ENCODE measurements at places on chromosomes 6 and 20.

- DNase-seq = no peak
Measured at GRCh38 chr6:45278367-45278766, 49.8 kb upstream of the RUNX2 start.

DNA sequence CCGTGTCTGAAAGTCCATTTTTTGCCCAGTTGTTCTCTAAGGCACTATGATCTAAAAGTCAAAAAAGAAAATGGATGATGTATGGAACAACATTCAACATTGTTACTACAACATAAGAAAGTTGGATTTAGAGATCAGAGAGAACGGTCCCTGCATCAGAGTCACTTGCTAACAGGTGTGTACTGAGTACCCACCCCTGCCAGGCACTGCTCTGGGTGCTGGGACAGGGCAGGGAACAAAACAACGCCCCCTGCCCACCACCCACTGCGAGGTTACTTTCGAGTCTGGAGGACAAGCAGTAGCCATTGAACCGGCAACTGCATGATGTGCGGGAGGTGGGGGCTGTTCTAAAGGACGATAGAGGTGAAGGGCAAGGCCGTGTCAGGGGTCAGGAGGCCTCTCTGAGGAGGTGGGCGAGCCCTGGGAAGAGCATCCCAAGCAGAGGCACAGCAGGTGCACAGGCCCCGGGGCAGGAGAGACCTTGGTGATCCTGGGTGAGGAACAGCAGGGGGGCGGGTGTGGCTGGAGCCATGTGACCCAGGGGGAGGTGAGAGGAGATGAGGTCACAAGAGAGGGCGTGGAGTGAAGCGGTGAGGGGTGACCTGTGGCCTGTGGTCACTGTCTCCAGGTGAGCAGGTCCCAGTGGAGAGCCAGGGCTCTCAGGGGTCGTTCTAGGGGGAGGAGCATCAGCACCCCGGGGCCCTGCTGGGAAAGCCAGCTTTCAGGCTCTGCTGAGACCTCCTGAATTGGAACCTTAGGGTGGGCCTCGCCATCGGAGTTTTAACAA, 197.5 kb upstream of the SULF2 start:
- no peak for DNase-seq

DNA sequence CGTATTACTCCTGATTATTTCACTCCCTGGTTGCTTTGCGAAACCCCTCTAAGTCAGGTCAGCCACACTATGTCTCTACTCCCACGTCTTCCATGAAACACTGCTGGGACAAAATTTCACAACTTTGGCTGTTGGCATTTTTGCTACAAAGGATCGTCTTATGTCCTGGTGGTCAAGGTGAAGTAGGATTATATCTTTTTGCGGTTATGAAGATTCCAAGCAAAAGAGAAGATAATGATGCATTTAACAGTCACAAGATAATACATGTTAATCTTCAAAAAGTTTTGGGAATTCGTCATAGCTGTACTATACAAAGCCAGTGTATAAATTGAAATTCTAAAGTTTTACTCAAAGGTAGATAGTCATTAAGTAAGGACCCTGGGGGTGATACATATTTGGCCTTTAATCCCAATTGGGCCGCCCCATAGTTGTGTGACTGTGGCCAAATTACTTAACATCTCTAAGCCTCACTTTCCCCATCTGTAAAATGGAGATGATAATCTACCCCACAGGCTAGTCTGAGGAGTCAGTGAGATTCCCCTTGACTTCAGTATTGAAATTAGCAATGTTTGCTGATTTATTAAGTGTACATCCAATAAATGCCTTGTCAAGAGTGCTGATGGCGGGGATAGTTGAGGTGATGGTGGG, 212.1 kb downstream of the ARID1B start:
- DNase-seq = no peak

DNA sequence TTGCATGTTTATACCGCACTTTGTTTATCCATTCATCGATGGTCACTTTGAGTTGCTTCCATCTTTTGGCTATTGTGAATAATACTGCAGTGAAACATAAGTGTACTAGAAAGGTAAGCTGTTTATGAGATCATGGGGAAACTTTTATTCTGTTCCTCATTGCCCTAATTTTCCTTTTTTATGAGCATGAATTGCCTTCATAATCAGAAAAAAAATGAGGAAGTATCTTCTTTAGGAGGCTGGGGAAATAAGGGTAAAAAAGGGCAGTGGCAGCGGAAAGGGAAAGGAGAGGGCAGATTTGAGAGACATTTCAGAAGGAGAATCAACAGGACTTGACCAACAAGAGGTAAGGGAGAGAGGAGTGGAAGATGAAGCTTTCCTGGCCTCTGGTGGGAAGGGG, 14.3 kb upstream of the SERINC3 start:
- no peak for DNase-seq

DNA sequence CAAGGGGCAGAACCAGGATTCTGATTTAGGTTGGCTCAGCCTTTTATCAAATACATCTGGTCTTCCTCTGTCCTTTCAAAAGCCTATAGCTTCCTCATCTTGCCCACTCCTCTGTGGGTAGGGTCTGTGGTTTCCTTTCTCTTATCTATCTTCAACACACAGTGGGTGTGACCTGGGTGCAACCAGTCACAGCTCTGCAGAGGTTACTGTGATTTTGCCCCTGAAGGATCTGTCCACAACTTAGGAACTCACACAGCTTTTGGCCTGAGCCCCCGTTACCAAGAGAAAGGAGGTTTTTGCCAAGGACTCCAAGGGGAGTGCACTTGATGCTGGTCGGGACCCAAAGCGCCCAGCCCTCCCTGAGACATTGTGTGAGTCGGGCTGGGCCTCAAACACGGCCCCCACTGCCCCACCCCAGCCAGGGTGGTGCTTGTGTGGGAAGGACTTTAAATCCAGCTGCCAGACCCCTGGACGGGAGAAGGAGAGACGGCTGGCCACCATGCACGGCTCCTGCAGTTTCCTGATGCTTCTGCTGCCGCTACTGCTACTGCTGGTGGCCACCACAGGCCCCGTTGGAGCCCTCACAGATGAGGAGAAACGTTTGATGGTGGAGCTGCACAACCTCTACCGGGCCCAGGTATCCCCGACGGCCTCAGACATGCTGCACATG, at the start of gene PI16:
TSS of gene PI16 (plus strand) at position 477 of the 670 bp plus-strand sequence. CDS start at position 500, 23 bp downstream.
- DNase-seq = no peak

DNA sequence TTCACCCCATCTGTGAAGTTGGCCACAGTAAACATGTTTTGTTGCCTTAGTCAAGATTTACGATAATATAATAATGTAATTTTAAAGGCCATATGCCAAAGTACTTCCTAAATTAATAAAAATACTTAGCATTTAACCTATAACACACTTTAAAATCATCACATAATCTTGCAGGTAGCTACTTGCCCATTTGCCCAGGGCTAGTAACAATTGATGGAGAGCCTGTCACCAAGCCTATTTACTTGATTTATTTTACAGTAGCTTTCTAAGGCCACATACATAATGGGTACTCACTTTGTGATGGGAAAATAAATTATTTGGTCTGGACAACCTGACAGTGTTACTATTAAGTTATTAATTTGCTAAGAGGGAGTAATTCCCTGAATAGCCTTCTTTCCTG, 14.5 kb downstream of the BTBD9 start:
- DNase-seq = no peak

GRCh38 chr6:73569121-73569520, 48.3 kb upstream of the EEF1A1 start:
- no peak for DNase-seq

DNA sequence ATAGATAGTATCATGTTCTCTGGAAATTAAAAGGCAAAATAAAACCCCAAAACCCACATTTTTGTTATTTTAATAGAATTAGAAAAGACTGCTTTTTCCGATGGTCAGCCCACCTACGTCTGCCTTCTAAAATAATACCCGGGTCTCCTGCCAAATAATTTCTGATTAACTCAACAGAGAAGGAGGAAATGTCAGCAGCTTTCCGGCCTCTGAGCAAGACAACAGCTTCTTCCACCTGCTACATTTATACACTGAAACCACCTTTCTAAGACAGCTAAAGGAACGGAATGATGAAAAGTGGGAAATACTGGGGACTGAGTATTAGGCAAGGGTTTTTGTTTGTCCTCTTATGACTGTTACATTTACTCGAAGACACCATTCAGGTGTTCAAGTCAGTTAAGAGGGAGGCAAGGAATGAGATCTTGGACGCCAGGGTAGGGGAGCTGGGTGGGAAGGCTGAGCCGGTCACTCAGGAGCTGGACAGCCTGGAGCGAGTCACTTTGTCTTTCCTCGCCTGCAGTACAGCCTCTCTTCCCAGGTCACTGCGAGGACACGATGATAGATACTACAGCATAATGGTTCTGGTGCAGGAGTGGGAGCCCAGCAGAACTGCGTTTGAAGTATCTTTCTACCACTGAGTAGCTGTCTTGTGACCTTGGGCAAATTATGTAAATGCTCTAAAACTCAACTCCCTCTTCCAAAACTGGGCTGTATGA, 96.3 kb upstream of the QKI start:
- DNase-seq = no peak

DNA sequence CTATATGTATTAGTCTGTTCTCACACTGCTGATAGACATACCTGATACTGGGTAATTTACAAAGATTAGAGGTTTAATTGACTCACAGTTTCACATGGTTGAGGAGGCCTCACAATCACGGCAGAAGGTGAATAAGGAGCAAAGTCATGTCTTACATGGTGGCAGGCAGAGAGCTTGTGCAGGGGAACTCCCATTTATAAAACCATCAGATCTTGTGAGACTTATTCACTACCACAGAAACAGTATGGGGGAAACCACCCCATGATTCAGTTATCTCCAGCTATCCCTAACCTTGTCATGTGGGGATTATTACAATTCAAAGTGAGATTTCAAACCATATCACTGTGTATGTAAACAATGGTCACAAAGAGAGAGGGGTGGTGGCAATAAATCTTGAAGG, 6.6 kb downstream of the CST8 start:
- DNase-seq = no peak

GRCh38 chr6:13354331-13355042, 26.1 kb upstream of the TBC1D7 start:
- DNase-seq = no peak

DNA sequence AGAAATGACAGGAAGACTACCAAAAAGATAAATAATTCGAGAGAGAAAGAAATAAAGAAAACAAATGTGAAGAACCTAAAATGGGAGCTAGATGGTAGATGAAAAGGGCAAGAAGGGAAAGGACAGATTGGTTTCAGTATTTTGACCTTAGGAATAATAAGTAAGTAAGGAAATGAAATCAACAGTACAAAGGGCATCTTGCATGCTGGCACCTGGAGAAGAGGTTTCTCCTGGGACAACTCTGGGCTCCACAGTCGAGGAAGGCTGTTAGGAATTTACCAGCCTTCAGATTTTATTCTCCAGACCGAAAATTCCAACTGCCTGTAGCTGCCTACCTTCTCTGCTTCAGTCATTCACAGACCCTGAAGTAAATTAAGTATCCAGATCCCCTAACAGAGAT, 80.5 kb downstream of the SMLR1 start:
- DNase-seq = no peak

GRCh38 chr6:47278545-47278944, 31.2 kb downstream of the TNFRSF21 start:
- DNase-seq = no peak

DNA sequence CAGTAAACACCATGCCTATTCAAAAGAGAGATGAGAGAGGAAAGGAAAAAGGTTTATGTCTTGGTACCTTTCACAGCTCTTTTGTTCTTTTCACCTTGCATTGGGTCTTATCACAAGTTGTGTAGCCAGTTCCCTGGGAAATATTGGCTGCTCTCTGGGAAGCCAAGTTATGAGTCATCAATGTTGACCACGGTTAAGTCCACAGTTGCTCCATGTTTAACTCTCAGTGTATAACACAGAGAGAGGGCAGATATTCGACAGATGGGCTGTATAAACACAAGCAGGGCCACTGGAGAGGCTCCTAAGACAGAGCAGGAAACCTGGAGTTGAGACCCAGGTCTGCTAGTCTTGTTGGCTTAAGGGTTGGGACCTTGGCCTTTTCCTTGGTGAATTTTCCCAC, 718.6 kb downstream of the QKI start:
- DNase-seq = no peak

DNA sequence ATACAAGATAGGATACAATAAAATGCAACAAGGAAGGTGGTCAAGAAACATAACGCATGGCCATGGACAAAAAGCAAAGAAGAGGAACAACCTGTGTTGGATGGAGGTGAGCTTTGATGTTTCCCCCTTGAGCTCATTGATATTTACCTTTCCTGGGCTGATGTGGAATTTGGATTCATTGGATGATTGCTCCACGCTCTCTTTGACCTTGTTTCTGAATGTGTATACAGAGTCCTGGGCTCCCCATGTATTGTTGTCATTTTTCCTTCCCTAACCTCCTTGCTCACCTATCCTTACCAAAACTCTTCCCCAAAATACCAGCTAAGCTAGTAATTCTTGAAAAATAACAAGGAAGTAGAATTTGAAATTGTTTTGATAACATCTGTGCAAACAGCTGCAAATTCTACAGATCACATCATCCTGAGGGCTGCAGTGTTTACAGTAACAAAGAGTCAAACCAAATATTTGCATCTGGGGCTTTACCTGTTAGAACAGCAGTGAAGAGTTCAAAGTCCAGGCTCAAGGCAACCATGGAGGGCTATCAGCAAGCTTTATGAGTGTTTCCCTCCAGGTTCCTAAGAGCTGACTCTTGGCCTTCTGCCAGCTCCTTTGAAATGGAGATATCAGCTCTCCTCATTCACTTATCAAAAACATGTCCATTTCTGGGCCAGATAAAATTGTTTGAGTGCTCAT, 214.3 kb upstream of the MARCKS start:
- DNase-seq = no peak

DNA sequence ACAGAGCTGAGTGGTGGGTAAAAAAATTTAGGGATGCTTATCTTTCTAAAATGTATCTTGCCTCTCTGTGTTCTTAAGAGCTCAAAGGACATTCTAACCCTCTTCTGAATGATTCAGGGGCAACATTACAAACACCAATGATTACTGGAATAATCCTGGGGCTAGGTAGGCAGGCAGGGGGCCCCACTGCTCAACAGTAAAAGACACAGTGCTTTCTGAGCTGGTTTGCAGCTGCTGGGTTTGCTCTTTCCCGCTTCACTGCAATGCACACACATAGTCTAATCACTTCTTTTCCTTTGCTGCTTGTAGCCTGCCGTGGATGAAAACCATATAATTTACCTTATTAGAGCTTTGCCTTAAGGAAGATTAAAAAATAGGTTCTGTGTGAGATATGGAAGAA, 23.9 kb downstream of the CLDN20 start:
- DNase-seq = no peak

DNA sequence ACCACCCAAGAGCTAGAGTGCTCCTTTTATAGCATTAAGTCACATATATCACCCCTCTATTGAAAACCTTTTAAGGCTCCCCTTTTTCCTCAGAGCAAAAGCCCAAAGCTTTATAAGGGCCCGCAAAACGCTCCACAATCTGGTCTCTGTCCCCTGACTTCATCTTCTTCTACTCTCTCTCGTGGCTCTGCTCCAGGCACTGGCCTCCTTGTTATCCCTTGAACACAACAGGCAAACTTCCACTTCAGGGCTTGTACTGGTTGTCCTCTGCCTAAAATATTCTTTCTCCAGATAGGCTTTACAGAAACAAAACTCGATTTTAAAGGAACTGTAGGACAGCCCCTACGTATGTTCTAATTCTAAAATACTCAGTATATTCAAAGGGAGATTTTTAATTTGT, 44.0 kb upstream of the SPDEF start:
- DNase-seq = no peak

Measured in NK-92 treated with Interleukin-12 subunit alpha and Interleukin-12 subunit beta, amount 100 ng/mL, for 24 hours (cell line).